ENCODE measurements at places on chromosomes 2 and 18.
A peak's percentile ranks its signal among the peaks of the same experiment; 100 is the strongest.

DNA sequence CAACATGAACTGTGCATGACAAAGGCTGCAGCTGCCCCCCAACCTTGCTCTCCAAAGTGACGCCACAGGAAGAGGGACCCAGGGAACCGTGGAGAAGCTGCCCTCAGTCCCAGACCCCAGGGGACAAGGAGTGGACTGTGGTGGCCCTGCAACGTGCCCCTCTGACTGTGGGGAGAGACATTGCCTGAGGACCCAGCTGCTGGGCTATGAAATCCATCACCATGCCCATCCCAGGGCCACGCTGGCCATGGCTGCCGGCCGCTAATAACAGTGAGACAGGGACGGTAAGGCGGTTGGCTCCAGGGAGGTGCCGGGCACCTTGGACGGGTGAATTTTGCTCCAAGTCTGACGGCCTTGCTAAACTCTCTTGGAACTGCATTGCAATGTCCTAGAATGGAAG, 211.3 kb upstream of the HDAC4 start:
- no peak for DNase-seq

DNA sequence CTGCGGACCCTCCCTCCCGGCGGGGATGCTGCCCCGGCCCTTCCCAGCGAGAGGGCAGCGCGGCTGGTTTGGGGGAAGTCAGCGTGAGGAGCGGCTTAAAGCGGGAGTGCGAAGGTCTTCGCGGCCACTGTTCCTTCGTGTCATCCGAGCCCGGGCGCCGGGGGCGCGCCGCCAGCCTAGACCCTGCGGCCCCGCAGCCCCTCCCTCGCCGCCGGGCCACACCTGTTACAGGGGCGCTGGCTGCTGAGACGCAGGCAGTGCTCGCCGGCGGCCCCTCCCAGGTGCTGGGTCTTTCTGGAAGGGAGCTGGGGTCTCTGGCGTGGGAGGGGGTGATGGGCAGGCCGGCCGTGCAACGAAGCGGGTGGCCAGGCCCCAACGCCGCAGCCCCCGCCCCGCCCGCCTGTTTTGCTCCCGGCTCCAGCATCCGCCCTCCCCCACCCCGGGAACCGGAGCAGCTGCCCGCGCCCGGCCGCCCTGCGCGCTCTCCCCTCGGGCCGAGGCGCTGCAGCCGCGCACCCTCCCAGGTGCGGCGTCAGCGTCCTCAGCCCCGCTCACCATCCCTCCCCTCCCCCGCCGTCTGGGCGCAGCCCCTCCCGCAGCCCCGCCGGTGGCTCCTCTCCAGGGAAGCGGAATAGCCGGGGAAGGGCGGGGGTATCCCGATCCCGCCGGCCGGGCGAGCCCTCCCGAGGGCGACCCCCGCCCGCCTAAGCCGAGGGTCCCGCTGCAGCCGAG, 727 bp downstream of the KIF1A start:
- no peak for DNase-seq

DNA sequence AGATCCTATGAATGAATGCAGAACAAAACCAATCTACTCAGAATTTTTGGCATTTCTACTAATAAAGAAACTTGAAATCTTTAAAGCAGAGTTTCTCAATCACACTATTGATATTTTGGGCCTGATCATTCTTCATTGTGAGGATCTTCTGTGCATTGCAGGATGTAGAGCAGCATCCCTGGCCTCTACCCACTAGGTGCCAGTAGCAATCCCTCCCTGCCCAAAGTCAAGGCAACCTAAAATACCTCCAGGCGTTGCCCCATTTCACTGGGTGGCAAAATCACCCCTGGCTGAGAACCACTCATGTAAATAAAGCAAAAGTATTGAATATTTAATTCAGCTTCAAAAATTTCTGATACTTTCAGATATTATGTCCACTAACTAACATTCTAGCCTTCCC, 213.0 kb downstream of the SP3 start:
- peak; percentile 38 for DNase-seq

DNA sequence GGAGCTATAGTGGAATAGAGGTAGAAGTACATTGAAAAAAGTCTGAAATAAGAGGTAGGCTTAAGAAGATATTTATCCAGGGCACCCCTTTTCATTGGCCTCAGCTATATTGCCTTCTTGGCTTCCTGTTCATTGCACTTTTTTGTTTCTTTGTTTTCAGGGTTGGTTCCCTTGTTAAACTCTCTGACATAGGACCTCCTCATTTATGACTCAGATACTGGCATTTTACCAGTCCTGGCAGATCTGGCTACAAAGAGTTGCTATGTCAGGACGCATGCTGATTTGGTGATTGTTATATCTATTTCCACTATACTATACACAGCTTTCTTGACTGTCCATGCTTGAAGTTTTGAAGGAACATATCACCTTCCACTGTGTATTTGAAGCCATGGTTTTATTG, 60.0 kb downstream of the GCA start:
- DNase-seq = peak; percentile 56

GRCh38 chr2:212727751-212728150, 189.1 kb upstream of the ERBB4 start:
- DNase-seq = peak; percentile 26

DNA sequence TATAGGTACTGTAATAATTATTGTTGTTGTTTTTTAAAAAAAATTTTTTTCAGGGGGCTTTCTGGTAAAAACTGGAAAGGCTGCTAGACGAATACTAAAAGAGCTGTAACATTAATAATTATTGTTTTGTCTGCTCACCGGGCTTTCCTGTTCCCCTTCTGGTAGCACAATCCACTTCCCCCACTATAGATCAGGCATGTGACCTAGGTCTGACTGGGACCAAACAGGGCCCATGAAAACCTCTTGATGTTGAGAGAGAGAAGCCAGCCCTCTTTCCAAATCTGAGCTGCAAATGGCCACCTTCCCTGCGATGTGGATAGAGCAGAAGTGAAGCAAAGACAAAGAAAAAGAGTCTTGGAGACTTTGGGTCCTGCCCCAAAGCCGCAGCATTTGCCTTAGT, 23.4 kb downstream of the SH2D6 start:
- DNase-seq = no peak

DNA sequence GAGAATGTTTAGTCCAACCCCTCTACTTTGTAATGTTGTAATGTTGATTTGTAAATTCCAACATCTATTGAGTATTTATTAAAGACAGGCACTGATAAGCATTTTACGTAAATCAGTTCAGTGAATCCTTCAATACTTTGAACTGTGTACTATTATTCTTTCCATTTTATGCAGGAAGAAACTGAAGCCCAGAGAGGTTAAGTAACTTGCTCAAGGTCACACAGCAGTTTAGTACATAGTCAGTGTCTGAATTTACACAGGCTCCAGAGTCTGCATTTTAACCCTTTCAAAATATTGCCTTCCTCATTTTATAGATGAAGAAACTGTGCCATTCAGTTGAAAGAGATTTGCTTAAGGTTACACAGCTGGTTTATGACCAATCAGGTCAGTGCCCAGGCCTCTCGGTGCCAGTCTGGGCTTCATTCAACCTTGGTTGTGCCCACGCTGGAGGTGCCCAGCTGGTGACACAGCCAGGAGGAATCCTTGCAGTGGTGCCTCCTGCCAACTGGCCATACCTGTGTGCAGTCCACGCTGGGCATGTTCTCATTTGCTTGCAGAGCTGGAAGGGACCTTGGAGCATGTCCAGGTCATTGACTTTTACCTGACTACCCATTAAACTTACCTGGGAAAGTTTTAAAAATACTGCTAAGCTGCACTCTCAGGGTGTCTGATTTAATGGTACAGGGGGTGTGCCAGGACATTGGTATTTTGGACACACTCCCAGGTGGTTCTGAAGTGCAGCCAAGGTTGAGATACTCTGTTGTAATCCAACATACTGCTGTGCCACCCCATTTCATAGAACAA, 74.3 kb upstream of the CYRIA start:
- DNase-seq = no peak

GRCh38 chr18:13407484-13407883, 188.9 kb downstream of the LDLRAD4 start:
- no peak for DNase-seq

DNA sequence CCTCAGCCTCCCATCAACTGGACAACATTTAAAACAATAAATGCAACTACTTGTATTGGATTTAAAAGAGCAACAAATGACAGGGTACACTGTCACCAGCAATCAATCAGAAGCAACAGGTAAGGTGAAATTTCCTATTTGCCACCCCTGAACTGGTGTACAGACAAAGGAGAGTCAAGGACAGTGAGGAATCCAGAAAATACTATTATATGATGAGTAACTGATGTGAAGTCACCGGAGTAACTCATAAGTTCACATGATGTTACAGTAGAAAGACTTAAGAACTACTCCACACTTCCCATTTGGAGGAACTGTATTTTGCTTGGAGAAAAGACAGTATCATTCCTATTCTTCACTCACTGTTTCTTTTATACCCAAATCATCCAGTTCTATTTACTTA, 4.1 kb upstream of the STAT1 start:
- DNase-seq = no peak

DNA sequence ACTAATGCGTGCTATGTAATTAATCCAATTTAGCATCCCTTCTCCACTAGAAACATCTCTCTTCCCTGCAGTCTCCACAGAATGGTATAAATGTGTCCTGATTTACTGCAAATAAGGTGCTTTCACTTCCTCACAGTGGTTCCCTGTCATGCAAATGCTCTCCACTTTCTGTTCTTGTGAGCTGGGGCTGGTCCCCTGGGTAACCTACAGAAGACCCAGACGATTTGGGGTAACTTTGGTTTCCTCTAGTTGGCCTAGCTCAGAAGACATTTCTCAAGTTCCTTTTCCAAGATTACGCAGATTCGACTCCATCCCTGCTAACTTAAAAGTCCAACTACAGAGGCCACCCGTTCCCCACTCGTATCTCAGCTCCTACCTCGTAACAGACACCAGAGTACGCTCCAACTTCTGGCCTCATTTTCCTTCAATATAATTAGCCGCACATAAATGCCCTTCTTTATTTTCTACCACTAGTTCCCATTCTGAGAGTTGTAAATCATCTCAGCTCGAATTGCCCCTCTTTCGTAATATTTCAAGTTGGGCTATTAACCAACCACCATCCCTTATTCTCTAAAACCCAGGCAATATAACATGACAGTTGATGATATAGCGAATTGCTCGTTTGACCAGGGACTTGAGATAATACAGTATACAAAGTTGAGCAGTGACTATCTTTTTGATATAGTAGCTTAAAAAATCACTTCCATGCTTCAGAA, 28.8 kb upstream of the NEDD4L start:
- no peak for DNase-seq

- DNase-seq = no peak
Observed at GRCh38 chr2:121791290-121791689, 35.8 kb downstream of the TSN start.
